H7 (cell line): ENCODE measurements at places on chromosomes 2 and 18.

DNA sequence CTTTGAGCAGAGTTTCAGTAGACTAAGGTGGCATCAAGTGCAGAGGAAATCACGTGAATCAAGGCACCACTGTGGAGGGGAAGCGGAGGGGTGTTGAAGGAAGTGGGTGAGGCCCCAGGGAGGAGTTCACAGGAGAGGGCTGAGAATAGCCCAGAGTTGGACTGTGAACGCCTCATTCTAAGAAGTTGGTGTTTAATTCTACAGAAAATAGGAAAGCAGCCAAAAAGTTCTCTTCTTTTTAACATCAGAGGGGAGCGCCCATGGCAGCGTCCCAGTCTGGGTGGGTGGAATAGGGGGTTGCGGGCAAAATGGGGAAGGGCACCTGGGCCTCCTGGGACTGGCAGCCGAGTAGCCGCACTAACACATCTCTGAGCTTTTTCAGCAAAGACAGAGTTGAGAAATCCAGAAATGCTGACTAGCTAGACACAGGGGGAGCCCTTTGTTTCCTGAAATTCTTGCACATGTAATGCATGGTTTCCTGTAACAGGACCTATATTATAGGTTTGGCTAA lies 97.0 kb downstream of the NEB start:
- DNase-seq, result no peak

DNA sequence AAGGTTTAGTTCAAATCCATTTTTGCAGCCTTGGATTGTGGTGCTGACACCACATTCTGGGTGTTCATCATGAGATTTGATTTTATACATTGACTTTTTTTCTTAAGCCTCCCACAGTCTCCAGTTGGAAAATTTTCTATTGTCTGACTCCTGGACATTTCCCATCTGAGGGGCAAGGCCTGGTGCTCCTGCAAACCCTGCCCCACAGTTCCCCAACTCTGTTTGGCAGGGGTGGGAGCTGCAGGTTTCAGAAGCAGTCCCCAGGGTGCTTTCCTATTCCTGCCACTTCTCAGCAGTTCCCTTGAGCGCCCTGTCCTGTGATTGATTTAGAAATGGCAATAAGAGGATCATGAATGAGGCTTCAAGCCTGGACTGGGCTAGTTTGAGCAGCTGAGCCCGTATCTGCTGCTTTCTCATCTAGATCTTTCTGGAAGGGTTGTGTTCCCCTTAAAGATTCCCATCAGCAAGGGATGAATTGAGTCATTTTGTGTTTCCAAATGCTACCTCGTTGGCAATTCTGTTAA lies 77.0 kb downstream of the CIB4 start:
- DNase-seq, result no peak

GRCh38 chr18:45865466-45865865 lies 40.0 kb downstream of the SIGLEC15 start:
- DNase-seq, result no peak

DNA sequence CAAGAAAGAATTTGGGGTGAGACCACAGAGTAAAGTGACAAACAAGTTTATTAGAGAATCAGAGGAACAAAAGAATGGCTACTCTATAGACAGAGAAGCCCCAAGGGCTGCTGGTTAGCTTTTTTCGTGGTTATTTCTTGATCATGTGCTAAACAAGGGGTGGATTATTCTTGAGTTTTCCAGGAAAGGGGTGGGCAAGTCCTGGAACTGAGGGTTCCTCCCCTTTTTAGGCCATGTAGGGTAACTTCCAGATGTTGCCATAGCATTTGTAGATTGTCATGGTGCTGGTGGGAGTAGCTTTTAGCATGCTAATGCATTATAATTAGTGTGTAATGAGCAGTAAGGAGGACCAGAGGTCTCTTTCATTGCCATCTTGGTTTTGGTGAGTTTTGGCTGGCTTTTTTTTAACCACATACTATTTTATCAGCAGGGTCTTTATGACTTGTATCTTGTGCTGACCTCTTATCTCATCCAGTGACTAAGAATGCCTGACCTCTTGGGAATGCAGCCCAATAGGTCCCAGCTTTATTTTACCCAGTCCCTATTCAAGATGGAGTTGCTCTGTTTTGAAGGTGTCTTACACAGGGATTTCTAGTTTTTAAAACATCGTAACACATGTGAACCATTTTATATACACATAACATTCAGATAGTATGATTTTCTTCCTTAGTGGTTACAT lies 77.8 kb downstream of the MYO1B start:
- DNase-seq, result no peak

- DNase-seq, result no peak
These were observed 48.8 kb downstream of the EIF5B start for GRCh38 chr2:99386011-99386410.

- DNase-seq, result no peak
These were observed 137.6 kb upstream of the HS6ST1 start for GRCh38 chr2:128456281-128456680.

DNA sequence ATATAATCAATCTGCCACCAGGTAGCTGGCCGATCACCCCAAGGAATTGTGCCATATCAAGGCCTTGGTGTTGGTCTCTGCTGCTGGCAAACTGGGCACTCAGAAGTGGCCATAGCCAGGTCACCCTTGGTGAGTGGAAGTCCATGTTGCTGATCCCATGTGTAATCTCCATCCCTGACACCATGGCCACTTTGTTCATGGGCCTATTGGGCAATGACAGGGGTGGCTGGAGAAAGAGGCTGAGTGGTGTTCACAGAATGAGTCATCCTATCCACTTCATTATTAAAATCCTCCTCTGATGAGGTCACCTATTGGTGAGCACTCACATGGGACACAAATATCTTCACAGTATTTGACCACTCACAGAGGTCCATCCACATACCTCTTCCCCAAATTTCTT lies 26.7 kb upstream of the CD226 start:
- DNase-seq, result no peak

DNA sequence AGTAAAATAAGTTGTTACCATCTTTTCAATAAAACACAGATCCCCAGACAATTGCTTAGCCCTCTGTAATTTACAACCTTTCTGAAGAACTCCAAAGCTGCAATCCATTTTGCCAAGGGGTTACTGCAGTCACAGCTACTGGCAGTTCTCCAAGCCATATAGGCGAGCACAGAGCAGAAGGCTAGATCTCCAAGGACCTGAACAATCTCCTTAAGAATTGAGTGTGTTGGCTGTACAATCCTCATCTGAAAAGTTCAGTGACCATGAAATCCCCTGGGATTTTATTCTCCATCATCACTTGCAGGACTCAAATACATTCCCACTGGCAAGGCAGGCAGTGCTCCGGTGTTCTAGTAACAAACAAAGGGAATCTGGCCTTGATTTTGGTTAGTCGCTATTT lies 103.9 kb upstream of the LRP1B start:
- DNase-seq, result no peak

GRCh38 chr2:138689705-138690104 lies 90.5 kb downstream of the NXPH2 start:
- DNase-seq, result no peak
